AG08395 (cell line): ENCODE measurements at places on chromosomes 11 and 22.
A peak's percentile ranks its signal among the peaks of the same experiment; 100 is the strongest.

GRCh38 chr11:27582621-27583020, 76.1 kb upstream of the LIN7C start:
- no peak for DNase-seq

DNA sequence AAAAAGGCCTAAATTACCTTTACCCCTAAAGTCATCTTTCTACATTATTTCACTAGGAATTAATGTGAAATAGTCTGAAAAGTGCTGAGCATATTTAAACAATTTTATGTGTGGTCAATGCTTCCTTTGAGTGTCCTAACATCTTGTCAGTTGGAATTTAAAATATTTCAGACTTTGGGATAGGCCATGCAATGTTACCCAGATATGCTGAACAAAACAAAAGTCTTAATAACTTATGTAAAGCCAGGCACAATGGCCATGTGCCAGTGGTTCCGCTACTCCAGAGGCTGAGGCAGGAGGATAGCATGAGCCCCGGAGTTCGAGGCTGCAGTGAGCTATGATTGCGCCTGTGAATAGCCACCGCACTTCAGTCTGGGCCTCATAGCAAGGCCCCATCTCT, 137.4 kb downstream of the CADM1 start:
- no peak for DNase-seq

DNA sequence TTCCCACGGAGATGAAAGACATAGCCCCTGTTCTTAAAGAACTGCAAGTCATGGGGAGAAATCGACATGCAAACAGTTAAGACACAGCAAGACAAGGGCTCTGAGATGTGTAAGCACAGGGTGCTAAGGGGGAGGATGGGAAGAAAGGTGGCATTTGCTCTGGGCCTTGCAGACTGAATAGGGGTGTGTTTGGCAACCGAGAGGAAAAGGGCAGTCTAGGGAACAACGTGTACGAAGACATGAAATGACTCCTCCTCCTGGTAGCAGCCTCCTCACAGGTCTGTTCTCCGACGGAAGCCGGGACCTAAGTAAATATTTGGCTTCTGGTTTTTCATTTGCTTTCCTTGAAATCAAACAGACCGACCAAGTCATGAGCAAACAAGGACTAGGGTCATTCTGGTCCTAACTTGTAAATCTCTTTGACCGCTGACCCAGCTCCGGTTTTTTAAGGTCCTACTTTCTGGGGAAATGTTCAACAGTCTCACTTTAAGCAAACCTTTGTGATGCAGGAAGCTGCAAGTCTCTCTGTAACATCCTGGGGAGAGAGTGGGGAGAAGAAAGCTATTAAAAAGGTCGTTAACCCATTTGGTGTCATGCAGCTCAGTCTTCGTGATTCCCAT, 19.7 kb downstream of the NNMT start:
- DNase-seq: no peak

- DNase-seq: no peak
These were observed 3.6 kb downstream of the IZUMO1R start for GRCh38 chr11:94308024-94308423.

DNA sequence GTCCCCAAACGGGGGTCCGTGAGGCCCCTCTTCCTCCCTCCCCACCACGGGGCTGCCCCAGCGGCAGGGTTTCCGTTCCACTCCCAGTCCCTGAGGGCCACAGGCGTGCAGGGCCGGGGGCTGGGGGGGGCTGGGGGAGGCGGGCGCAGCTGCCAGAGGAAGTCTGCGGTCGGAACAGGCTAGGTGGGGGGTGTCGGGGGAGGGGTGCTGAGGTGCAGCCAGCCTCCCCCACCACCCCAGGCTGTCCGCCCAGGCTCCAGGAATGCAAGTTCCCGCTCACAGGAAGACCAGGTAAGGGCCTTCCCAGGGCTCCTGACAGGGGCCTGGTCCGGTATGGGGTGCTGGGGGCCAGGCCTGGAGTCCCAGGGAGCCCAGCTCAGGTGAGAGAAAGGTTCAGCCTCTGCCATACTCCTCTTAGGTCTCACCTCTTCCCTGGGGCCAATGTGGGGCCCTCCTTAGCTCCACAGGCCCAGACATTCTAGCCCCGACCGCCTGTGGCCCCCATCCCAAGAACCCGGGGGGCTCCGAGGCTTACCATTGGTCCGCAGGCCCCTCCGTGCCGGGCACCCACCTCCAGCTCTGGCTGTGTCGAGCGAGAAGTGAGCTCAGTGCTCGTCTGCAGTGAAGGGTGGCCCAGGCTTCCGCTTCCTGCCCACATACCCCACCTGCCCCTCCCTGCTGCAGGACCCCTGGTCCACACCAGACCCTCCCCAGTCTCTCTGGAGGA, at the start of gene PTPRCAP:
PTPRCAP (minus strand) TSS at position 601 of the 727 bp plus-strand sequence; CDS start at position 538, 63 bp downstream.
- DNase-seq: no peak

DNA sequence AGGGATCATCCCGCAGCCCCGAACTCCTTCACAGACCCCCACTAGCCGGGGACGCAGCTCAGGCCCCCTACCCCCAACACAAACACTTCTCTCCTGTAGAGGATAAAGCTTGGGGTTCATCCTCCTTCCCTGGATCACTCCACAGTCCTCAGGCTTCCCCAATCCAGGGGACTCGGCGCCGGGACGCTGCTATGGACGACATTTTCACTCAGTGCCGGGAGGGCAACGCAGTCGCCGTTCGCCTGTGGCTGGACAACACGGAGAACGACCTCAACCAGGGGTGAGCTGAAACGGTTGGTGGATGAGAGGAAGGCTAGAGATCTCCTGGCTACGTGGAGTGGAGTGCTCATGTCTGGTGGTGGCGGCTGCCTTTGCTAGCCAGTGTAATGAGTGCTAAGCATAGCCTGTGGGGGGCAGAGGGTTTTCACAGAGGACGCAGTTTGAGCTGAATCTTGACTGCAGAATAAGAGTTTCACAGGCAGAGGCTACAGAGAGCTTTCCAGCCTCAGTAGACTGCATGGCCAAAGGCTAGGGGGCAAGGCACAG, 580 bp downstream of the ILK start:
- DNase-seq: peak; percentile 63
